ENCODE measurements at places on chromosomes 16 and 17.

- H3K27me3 ChIP-seq = peaks cover 3% of the 10 kb centered on the region
- no peak overlapping the region for H3K27ac ChIP-seq
- H3K4me3 ChIP-seq = no peak overlapping the region
- DNase-seq = no peak
- no peaks in the 10 kb centered on the region for H3K4me1 ChIP-seq
Measured at GRCh38 chr16:16868727-16869126, 489.8 kb downstream of the NPIPA7 start.

DNA sequence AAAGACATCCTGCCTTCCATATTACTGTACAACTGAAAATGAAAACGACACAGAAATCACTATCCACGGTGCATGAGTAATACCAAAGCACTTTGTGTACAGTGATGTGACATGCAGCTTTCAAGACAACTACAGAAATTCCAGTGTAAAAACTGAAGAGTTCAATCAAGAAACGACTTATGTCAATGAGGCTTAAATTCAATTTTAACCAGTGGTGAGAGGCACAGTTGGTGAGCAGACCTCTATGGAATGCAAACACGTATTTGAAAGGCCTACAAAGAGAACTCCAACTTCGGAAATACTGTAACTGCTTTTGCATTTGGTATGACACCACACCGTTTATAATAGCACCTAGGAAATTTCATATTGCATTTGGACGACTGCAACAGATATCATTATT is 87.6 kb downstream of the USP31 start:
- DNase-seq = no peak
- no peaks in the 10 kb centered on the region for H3K27me3 ChIP-seq
- no peaks in the 10 kb centered on the region for H3K4me1 ChIP-seq
- H3K4me3 ChIP-seq = no peak overlapping the region

- peaks cover 82% of the 10 kb centered on the region for H3K4me1 ChIP-seq
- H3K27me3 ChIP-seq = no peaks in the 10 kb centered on the region
- peak; percentile 93 for DNase-seq
Measured at GRCh38 chr17:78130437-78131101, at the start of gene TMC8. TSS of gene TMC8 (plus strand) at chr17:78130771. CDS start at chr17:78131589, 818 bp downstream.

- H3K27me3 ChIP-seq = no peaks in the 10 kb centered on the region
- no peak overlapping the region for H3K4me3 ChIP-seq
- peaks cover 10% of the 10 kb centered on the region for H3K36me3 ChIP-seq
- no peak overlapping the region for H3K27ac ChIP-seq
Measured at GRCh38 chr16:2950353-2950724, 13.7 kb upstream of the KREMEN2 start.

GRCh38 chr16:27431773-27432532 is 30.0 kb downstream of the IL21R start:
- no peak for DNase-seq
- no peak overlapping the region for H3K4me3 ChIP-seq
- no peaks in the 10 kb centered on the region for H3K36me3 ChIP-seq
- no peak overlapping the region for H3K27ac ChIP-seq

DNA sequence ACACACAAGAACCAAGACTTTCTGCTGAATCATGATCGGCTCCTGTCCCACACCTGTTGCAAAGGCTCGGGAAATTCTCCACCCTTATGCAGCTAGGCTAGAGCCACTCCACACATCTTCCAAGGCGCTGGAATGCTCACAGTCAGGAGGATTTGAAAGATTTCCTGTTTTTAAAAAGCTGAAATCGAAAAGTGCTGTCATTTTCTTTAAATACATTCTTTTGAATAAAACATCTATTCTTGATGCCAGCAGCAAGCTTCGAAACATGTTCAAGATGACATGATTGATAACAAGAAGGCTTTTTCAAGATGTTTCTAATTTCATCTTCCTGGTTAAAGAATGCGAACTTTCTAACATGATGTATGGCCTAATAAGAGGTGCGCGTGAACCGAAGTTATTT is 219.7 kb upstream of the CDH5 start:
- no peak overlapping the region for H3K27ac ChIP-seq
- no peak overlapping the region for H3K4me3 ChIP-seq

DNA sequence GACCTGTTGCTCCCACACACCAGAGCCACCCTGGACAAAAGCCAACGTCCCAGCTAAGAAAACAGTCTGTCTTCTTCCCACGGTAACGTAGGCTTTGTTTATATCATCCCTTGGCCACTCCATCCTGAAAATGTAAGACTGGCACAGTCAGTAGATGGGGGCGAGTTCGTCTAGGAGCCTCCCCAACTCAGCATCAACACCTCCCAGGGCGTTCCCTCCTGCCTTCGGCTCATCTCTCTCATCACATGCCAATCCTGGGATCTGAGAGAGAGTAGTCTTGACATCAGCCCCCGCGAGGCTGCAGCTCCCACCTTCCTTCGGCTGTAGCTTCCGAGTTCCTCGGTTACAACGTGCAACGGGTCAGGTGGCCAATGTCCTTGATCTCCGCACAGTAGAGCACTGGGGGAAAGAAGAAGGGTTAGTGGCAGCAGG is 894 bp downstream of the RNF227 start:
- peaks cover 36% of the 10 kb centered on the region for H3K4me1 ChIP-seq
- peak overlapping the region; percentile 84 for H3K27ac ChIP-seq
- DNase-seq = no peak
- H3K27me3 ChIP-seq = no peaks in the 10 kb centered on the region
- H3K36me3 ChIP-seq = peaks cover 27% of the 10 kb centered on the region
- peak overlapping the region; percentile 66 for H3K4me3 ChIP-seq

GRCh38 chr17:33572615-33573014 is 279.5 kb upstream of the ASIC2 start:
- H3K36me3 ChIP-seq = no peaks in the 10 kb centered on the region
- DNase-seq = no peak
- H3K27me3 ChIP-seq = no peaks in the 10 kb centered on the region
- no peak overlapping the region for H3K27ac ChIP-seq

GRCh38 chr17:61794792-61795191 is 68.5 kb downstream of the BRIP1 start:
- H3K27me3 ChIP-seq = no peaks in the 10 kb centered on the region
- no peak overlapping the region for H3K4me3 ChIP-seq
- no peak overlapping the region for H3K27ac ChIP-seq
- DNase-seq = no peak
- no peaks in the 10 kb centered on the region for H3K4me1 ChIP-seq

GRCh38 chr16:2493605-2494004 is 18.7 kb downstream of the TBC1D24 start:
- H3K4me1 ChIP-seq = no peaks in the 10 kb centered on the region
- peaks cover 38% of the 10 kb centered on the region for H3K36me3 ChIP-seq
- DNase-seq = no peak
- no peak overlapping the region for H3K27ac ChIP-seq
- no peaks in the 10 kb centered on the region for H3K27me3 ChIP-seq
- no peak overlapping the region for H3K4me3 ChIP-seq

DNA sequence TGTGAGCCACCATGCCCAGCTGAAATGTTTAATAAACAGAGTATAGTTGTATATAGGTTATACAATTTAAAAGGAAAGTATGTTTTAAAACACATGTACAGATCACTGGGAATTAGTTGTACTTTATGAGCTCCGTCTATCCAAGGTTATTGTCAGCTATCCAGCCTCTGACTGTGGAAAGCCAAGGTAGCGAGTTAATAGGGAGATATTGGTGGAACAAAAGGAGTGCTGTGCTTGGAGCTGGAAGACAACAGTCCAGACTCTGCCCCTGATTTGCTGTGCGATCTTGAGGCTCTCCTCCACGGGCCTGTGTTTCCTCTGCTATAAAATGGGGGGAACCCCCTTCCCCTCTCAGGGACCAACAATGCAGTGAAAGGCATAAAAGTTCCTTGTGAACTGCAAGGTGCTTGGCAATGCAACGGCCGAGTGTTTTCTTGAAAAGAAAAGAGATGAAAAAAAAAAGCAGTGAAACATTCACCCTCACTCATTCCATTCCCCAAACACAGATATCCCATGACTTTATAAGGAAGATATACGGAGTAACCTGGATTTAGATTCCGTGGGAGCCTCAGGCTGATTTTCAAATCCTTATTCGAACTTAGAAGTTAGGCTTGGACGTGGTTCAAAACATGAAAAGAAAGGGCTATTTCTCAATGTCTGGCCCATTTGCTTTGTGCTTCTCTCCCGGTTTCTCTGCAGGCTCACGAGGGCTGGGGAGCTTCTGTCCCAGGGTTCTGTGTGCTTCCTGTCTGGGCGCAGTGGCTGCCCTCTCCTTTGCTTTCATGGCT is 34.1 kb downstream of the CUEDC1 start:
- H3K27ac ChIP-seq = no peak overlapping the region
- DNase-seq = no peak
- H3K27me3 ChIP-seq = peaks cover 19% of the 10 kb centered on the region
- no peak overlapping the region for H3K4me3 ChIP-seq
- no peaks in the 10 kb centered on the region for H3K4me1 ChIP-seq

DNA sequence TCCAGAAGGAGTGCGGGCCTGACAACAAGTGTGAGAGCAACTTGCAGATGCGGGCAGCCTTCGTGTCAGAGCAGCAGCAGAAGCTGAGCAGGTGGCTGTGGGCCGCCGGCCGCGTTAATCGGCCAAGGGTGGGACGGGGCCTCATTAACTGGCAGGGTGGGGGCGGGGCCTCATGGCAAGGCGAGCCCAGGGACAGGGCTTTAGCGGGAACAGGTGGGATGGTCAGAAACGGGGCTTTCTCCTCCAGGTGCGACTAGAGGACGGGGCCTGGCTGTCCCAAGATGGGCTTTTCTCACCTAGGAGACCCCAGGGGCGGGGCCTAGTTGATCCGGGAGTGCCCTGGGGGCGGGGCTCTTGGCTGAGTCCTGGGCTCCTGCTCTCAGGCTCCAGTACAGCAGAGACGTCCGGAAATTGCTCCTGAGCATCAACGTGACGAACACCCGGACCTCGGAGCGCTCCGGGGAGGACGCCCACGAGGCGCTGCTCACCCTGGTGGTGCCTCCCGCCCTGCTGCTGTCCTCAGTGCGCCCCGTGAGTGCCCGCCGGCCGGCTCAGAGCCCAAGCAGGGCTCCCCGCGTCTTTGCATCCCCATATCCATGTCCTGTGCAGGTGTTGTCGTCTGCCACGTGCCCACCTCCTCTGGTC is 18.4 kb upstream of the PDK2 start:
- no peak for DNase-seq
- H3K4me3 ChIP-seq = no peak overlapping the region
- H3K4me1 ChIP-seq = no peaks in the 10 kb centered on the region
- no peaks in the 10 kb centered on the region for H3K36me3 ChIP-seq
- H3K27ac ChIP-seq = no peak overlapping the region
- peaks cover 8% of the 10 kb centered on the region for H3K27me3 ChIP-seq

GRCh38 chr17:21689604-21690003 is 2.7 kb upstream of the KCNJ18 start:
- no peak overlapping the region for H3K27ac ChIP-seq
- no peak overlapping the region for H3K4me3 ChIP-seq
- H3K4me1 ChIP-seq = no peaks in the 10 kb centered on the region
- no peaks in the 10 kb centered on the region for H3K27me3 ChIP-seq
- no peak for DNase-seq
- H3K36me3 ChIP-seq = no peaks in the 10 kb centered on the region

- H3K27ac ChIP-seq = no peak overlapping the region
- H3K4me1 ChIP-seq = no peaks in the 10 kb centered on the region
- no peak for DNase-seq
- H3K36me3 ChIP-seq = peaks cover 65% of the 10 kb centered on the region
Measured at GRCh38 chr16:4684763-4685162, 8.6 kb upstream of the NUDT16L1 start.

- H3K4me3 ChIP-seq = no peak overlapping the region
- DNase-seq = no peak
- no peaks in the 10 kb centered on the region for H3K4me1 ChIP-seq
- H3K27ac ChIP-seq = no peak overlapping the region
- peaks cover 5% of the 10 kb centered on the region for H3K36me3 ChIP-seq
Measured at GRCh38 chr17:62693616-62694409, 66.3 kb downstream of the MRC2 start.

DNA sequence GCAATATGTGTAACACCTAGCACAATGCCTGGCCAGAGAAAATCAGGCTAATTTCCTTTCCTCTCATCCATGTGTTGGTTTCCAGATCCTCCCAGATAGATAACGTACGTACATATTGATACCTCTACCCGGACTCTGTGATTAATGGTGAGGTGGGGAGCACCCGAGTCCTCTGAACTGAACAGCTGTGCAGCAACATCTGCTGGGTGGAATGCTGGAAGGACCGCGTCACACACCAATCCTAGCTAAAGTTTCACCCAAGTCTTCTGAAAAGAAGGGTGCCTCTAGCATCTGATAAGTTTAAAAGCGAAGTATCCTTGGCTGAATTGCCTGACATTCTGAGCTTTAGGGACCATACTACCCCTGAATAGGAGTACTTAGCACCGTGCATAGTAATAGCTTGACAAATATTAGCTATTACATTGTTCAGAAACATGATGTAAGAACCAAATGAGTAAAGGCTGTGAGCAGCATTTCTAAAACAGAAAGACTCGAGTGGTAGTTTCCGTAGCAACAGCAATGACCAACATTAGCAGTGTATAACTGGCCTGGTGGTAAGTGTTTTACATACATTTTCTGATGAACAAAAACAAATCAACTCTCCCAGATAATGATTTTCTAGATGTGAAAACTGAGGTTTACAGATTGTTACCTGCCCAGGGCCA is 91.4 kb downstream of the SYCE1L start:
- no peaks in the 10 kb centered on the region for H3K36me3 ChIP-seq
- no peaks in the 10 kb centered on the region for H3K4me1 ChIP-seq
- H3K4me3 ChIP-seq = no peak overlapping the region
- no peak overlapping the region for H3K27ac ChIP-seq
- DNase-seq = no peak

DNA sequence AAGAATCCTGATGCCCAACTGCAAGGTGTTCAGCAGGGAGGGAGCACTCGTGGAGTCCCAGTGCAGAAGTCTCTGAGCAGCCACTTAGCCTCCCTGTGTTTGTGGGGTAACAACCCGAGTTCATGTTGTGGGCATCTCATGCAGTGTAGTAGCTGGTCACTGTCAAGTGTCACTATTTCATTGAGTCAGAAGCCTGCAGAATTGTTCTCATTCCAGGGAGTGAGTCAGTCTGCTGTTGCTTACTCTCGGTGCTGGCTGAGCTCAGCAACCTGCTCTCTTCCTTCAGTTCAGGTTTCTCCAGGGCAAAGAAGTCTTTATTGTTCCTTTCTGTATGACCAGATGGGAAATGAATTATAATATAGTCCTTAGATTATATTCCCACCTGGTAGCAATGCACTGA is 24.1 kb downstream of the HMOX2 start:
- no peak for DNase-seq
- no peak overlapping the region for H3K4me3 ChIP-seq
- peaks cover 9% of the 10 kb centered on the region for H3K36me3 ChIP-seq
- H3K27ac ChIP-seq = no peak overlapping the region
- H3K4me1 ChIP-seq = no peaks in the 10 kb centered on the region

DNA sequence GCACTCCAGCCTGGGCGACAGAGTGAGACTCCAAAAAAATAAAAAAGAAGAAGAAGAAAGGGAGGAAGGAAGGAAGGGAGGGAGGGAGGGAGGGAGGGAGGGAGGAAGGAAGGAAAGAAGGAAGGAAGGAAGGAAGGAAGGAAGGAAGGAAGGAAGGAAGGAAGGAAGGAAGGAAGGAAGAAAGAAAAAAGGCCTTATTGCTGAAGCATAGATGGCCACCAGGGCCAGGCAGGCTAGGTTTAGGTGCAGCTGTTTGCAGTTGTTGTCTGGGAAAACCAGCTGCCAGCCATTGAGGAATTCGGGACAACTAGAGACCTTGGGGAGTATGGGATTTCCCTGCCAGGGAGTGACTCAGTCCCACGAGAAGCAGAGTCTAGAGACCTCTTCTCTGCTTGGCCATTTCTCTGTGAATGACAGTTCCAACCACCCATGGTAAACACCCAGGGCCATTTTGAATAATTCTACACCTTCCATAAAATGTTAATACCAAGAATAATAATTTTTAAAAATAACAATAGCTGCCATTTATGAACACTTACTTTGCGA is 31.0 kb downstream of the SCNN1B start:
- no peaks in the 10 kb centered on the region for H3K36me3 ChIP-seq
- H3K4me1 ChIP-seq = no peaks in the 10 kb centered on the region
- no peak overlapping the region for H3K27ac ChIP-seq
- no peaks in the 10 kb centered on the region for H3K27me3 ChIP-seq
